ENCODE measurements at places on chromosomes 1 and 21. TPM values are rescaled to one million over a fixed set of nuclear protein-coding genes. Genes with fewer than 3 reads are reported as not detected.

GRCh38 chr1:19220080-19220846 is 10.2 kb upstream of the UBR4 start:
- DNase-seq, result no peak

GRCh38 chr1:56376188-56376984 is 203.0 kb downstream of the PLPP3 start:
- peak; percentile 91 for DNase-seq

Gene ARHGAP29
- polyA plus RNA-seq, result 31.8 TPM

Gene TFF3
- 2.1 TPM for polyA plus RNA-seq

Gene ASCL5
- polyA plus RNA-seq, result 0.16 TPM

- DNase-seq, result peak; percentile 5
These were observed 8.3 kb upstream of the PEF1 start for GRCh38 chr1:31652891-31653499.

- DNase-seq, result no peak
These were observed 637 bp downstream of the PLXNA2 start for GRCh38 chr1:208243527-208243966.

- DNase-seq, result no peak
These were observed 257.8 kb downstream of the NPHP4 start for GRCh38 chr1:5734414-5734813.

DNA sequence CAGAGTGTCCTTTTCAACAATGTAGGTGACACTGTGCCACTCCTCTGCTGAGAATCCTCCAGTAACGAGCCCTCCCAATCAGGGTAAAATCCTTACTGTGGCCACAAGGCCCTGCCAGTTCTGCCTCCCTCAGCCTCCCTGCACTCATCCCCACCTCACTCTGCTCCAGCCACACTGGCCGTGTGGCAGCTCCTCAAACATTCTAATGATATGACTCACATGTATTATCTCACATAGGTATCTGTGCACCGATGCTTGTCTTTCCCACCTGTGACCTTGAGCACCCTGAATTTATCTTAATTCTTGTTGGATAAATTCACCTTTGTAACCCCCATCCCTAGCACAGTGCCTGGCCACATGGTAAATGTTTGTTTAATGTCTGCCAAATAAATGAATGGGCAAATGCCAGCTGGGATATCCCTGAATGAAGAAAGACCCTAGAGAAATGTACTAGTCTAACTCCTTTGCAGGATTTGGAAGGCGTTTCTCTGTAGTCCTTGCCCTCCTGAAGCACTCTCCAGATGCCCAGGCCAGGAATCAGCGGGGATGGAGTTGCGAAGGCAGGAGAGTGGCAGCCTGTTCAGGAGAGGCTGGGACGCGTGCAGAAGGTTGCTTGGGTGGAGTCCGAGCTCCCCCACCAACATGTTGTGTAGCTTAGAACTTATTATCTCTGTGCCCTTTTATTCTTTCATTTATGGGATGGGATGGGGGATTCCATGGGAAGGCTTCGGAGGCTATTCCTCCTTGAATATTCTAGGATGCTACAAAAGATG is 106.0 kb downstream of the TMEM53 start:
- DNase-seq, result no peak

Gene CYP4Z1
- polyA plus RNA-seq, result not detected

- no peak for DNase-seq
These were observed 9.1 kb upstream of the THEM5 start for GRCh38 chr1:151862604-151863003.

GRCh38 chr1:54604572-54605370 is 18.6 kb downstream of the FAM151A start:
- DNase-seq, result no peak

- DNase-seq, result peak; percentile 65
These were observed 3.1 kb downstream of the LAMB3 start for GRCh38 chr1:209648931-209649776.
